ENCODE measurements at places on chromosomes 2 and 18.

GRCh38 chr2:69535817-69536241 lies 98.6 kb upstream of the NFU1 start:
- no peak for DNase-seq

DNA sequence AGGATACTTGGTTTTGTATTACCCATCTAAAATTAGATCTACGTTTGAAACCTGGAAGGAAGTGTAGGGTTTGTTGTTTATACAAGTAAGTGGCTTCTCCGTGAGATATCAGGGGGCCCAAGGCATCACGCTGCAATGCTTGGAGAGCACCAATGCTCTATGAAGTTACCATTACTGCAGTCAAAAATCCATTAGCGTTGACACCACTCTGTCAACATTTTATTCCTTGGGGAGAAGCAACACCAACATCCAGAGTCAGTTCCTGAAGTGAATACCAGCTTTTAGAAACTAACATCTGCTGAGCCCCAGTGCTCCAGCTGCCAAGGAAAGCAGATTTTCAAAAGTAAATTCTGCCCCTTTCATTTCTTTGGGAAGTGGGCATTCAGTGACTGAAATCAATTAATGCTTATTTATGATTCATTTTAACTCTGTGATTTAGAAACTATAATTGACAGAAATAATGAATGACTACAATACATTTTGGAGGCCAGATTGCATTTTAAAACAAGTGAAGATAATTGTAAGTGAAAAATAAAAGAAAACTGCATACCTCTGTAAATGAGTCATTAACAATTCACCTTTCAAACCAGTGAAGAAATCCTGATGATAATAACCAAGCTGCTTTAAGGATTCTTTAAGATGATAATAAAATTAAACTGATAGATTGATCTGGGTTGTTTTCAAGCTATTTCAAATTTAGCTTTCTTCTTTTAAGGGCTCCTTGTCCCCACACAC lies 30.5 kb downstream of the LRP1B start:
- DNase-seq = no peak

DNA sequence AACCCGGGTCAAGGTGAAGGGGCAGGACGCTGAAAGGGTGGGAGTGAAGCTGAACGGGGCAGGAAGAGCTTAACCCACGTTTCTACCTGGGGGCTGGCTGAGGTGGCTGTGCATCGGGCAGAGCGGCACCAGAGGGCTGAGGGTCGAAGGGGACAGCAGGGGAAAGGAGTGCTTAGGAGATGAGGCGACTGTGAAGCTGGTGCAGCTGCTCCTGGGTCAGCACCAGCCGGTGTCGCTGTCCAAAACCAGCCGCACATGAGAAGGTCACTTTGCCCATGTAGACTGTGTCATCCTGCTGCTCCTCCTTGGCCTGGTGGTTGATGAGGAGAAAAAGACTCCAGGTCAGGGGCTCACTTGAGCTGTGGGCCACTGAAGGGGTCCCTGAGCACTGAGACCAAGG lies 18.1 kb upstream of the SLC4A5 start:
- no peak for DNase-seq

- DNase-seq = no peak
Measured at GRCh38 chr2:210428393-210429179, 48.0 kb downstream of the LANCL1 start.

DNA sequence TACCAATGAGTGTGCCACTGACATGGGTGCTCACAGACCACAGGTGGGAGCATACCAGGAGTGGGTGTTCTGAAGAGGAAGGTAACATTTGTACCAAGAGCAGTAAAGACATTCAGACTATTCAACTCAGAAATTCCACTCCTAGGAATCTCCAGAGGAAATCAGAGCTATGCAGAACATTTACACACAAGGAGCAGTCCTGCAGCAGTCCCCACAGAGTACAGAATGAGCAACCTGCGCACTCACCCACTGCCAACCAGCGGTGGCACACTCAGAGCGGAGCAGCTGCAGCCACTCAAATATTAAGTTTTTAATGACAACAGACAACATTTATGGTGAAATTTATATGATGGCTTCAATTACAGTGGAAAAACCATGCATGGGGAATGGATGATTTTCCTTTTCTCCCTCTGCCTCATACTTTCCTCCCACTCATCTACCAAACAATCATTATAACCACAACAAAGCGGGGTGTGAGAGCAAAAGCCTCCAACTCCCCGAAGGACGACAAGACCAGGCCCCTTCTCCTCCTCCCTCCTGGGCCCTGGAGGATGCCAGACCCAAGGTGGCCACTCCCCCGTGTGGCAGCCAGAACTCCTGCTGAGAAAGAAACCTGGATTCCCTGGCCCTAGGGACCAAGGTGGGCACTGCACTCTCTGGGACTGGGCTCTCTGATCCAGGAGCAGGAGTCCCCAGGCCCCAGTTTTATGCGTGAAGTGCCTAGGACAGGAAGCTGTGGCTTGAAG lies 5.4 kb downstream of the HS6ST1 start:
- no peak for DNase-seq

GRCh38 chr2:146131785-146132184 lies 1611.9 kb upstream of the ZEB2 start:
- DNase-seq = no peak

DNA sequence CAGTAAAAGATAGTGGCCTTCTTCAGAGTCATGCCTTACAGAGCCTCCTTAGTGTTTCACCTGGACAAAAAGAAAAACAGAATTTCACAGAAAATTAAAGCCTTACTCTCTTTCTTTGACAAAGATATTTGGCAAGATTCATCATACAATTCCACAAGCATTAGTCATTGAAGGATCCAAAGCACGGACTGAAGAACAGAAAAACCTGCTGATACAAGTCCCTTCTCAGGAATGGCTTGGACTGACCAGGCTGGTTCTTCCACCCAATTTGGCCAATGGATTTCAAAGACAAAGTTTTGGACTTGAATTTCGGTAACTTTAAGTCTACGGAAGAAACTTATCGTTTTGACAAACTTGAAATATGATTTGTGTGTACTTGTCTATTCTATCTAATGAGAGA lies 39.1 kb upstream of the GALNT3 start:
- DNase-seq = no peak

GRCh38 chr2:239519089-239519920 lies 118.5 kb upstream of the HDAC4 start:
- DNase-seq = no peak

GRCh38 chr2:960061-960736 lies 9.6 kb downstream of the SNTG2 start:
- no peak for DNase-seq

GRCh38 chr18:35117372-35117771 lies 76.2 kb downstream of the MAPRE2 start:
- no peak for DNase-seq

GRCh38 chr2:110124939-110125691 lies 9.5 kb upstream of the MALL start:
- DNase-seq = no peak

GRCh38 chr2:217183471-217183870 lies 323.6 kb upstream of the TNP1 start:
- DNase-seq = no peak

DNA sequence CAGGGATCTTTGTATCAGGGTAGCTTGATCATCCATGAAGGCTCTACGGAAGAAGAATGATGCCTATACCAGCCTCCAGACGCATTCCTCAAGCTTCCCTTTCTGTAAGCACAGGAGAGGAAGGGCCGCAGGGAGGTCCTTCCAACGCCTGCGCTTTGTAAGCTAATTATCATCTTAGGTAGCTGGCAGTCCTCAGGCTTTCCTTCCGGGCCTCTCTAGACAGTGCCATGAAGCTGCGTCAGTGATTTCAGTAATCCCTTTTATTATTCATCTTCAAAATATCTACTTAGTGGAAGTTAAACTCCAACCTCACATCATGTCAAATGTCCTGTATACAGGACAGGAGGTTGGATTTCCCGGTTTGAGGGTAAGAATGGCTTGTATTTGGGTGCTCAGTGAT lies 92.3 kb downstream of the ETAA1 start:
- no peak for DNase-seq

DNA sequence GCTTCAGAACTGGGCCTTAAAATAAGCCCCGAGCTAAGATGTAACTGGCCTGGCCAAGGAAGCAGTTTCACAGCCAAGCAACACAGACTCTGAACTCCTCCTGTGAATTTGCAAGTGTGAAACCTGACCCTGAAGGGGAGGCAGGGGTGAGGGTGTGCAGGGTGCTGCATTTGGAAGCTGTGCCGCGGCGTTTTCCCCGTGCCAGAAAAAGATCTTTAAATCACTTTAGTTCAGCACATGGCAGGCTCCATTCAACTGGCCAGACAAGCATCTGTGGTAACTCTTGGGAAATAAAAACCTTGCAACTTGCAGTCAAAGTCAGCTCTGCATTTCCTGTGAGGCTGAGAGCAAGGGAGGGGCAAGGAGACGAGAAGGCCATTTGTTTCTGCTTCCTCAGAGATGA lies 209.3 kb upstream of the SOX11 start:
- DNase-seq = no peak

DNA sequence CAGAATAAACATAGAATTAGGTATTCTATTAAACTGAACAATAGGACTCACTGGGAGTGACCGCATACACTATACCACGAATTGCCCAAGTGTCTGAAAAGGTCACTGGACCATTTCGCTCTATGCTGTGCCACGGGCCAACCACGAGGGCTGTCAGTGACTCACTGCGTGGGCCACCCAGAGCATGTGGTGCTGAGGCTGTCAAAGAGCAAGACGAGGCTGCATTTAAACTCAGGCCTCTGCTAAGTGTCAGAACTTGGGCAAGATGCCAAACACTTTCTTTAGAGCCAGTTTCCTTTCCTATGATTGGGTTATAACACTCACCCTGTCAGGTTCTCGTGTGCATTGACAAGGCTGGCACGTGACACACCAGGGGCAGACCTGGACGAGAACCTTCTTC lies 97.5 kb downstream of the SH3YL1 start:
- DNase-seq = no peak

DNA sequence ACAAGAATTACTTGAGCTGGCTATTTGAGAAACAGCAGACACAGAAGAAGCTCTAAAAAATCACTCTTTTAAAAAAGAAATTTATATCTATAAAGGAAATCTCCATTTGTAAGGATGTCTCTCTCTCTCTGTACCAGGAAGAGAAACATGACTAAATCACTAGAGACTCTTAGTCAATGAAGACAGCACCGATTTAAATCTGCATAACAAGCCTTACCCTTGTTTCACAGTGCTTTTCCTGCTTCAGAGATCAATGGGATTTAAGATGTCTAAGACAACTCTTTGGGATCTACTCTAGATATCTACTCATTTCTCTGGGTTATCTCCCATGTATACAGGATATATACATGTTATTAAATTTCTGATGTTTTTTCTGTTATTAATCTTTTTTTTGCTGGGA lies 359.2 kb upstream of the RND3 start:
- DNase-seq = no peak

- no peak for DNase-seq
Measured at GRCh38 chr2:58042486-58042970, 4.1 kb upstream of the VRK2 start.

- DNase-seq = no peak
Measured at GRCh38 chr2:218821605-218822211, 9.9 kb downstream of the PRKAG3 start.

GRCh38 chr18:54762386-54762785 lies 65.9 kb upstream of the RAB27B start:
- DNase-seq = no peak

DNA sequence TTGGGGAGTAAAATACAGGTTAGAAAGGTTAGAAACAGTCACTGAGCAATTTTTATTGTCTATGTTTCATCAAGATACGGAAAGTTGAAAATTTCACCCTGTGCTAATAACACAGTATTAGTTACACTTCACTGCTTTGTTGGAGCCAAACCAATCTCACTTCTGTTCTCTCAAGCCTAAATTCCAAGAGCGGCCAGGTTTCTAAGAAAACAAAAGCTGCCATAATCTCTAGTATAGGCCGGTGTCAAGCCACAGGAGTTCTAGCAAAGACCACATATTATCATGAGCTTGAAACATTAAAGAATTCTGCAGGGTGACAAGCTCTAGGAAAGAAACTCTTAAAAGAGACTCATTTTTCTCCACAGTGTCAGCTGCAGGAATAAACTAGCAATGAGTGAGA lies 128.7 kb downstream of the TXNL1 start:
- DNase-seq = no peak

DNA sequence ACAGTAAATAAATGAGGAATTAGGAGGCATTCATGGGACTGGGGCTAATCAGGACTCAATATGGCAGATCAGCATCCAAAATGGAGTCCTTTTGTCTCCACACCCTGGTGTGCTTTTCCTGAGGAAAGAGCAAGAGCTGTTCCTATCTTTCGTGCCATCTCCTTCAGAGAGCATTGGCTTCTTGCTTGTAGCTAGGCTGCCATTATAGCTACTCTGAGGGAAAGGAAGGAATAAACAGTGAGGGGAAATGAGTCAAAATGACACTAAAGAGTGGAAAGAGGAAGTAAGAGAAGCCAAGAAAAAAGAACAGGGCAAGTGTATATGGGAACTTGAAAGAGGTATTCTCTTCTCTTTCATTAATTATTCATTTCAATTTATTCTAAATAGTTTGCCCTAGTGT lies 8.4 kb upstream of the NMI start:
- no peak for DNase-seq

DNA sequence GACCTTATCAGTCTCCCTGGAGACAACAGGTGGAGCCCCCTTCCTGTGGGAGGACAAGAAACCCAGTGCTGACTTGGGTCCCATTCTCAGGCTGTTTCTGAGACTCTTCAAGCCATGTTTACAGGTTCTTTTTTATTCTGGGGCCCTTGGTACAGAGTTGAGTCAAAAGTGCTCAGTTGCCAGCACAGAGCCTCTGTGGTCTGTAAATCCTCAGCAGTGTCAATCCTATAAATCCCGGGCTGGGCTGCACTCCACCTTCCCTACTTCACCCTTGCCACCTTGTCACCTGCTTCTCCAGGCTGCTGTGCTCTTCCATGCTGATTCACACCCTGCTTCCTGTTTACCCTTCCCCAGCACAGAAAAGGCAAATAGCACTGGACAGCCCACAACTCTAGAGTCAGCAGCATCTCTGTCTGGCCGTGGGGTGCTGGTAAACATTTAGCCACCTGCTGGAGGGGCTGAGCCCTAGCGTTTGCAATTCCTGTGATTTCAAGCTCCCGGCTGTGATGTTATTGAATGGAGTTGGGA lies 74.7 kb downstream of the TNFRSF11A start:
- no peak for DNase-seq
